ENCODE measurements at places on chromosomes 7 and 10.

DNA sequence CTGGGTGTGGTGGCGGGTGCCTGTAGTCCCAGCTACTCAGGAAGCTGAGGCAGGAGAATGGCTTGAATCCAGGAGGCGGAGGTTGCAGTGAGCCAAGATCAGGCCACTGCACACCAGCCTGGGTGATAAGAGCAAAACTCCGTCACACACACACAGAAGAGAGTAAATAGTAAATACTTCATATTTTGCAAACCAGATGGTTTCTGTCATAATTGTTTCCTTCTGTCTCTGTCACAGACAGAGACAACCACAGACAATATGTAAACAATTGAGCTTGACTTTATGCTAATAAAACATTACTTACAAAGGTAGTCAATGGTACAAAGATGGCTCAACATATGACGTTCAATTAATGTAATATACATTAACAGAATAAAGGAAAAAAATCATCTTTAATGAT, 83.7 kb downstream of the JMJD1C start:
- DNase-seq, result no peak

- no peak for DNase-seq
Observed at GRCh38 chr7:157944734-157945291, 608.0 kb downstream of the DNAJB6 start.

GRCh38 chr7:87344446-87344845, 1.0 kb upstream of the CROT start:
- DNase-seq, result no peak

DNA sequence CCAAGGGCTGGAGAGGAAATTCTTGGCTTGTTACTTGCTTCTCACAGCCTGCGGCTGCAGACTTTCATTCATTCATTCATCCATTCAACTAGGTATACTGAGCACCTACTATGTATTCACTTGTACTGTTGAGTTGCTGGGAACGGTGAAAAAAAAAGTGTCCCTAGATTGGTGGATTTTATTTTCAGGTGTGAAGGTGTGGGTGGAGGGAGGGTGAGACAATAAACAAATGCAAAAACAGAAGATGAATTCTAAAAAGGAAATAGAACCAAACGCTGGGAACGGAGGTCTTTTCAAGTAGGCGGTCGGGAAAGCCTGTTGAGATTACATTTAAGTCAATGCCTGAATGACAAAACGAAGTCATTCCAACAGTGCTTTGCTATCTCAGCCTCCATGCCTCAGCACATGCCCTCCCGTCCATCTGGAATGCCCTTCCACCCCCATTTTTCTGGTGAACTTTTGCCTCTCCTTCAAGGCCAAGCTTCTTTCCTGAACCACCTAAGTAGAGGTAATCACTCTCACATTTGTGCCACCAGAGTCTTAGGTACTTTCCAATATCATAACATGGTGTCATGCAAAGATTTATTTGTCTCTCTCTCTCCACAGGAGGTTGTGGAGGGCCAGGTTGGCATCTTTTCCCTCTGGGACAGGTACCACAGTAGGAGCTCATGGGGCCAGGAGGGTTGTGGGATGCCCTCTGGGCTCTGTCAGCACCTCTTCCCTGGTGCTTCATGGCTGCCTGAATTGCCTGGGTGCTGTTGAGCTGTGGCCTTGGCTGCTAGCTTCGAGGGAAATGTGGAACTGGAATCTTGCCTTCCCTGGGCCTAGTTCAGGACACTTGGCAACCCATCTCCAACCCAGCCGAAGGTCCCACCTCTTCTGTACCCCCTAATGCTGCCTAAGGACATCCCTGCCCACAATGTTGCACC, 5.5 kb downstream of the NKX2-3 start:
- no peak for DNase-seq

DNA sequence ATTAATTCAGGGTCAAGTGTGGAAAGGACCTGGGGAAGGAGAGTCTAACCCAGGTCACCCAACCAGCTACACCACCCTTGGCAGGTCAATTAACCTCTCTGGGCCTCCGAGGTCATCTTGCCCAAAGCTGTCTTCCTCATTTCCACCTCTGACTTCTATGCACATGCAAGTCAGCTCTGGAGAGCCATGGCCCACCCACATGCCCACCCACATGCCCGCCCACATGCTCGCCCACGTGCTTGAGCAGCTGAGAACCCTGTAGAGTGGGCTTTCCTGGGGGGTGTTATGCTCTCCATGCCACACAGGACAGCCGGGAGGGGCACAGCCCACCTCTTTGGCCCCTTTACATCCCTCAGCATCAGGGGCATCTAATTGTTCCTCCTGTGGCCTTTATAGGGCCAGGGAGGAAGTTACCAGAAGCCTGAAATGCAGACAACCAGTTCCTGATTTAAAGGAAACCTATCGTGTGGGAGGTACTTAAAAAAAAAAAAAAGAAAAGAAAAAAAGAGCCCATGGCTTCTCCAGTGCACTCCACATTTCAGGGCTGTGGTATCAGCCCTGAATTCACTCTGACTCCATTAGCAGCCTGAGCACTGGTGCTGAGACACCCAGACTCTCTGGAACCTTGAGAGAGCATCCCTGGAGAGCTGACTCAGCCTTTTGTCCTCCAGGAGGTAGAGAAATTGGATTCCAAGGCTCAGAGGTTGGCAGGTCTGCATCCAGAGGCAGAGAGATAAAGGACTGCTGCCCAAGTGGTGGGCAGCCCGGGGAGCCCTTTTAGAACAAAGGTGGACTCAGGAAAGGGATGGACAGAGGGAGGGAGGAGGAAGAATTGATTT, 176.2 kb upstream of the ZMIZ1 start:
- DNase-seq, result no peak

DNA sequence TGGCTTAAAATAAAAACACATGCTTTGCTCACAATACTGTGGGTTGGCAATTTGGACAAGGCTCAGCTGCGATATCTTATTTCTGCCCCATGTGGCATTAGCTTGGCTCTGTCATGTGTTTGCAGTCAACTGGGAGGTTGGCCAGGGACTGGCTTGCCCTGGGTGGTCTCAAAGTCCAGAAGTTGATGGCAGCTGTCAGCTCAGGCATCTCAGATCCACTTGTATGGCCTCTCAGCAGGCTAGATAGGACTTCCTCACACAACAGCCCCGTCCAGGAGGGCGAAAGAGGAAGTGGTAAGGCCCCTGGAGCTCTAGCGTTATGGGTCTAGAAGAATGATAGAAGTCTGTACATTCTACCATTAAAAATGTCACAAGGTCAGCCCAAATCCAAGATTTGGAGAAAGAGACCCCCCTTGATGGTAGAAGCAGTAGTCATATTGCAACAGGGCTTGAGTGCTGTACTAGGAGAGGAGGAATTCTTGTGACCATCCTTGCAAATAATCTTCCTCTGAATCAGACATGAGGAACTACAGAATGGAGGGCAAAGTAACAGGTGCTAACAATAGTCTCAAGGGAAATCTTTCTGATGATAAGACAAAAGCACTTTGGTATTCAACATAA, 166.2 kb downstream of the FAM107B start:
- no peak for DNase-seq

DNA sequence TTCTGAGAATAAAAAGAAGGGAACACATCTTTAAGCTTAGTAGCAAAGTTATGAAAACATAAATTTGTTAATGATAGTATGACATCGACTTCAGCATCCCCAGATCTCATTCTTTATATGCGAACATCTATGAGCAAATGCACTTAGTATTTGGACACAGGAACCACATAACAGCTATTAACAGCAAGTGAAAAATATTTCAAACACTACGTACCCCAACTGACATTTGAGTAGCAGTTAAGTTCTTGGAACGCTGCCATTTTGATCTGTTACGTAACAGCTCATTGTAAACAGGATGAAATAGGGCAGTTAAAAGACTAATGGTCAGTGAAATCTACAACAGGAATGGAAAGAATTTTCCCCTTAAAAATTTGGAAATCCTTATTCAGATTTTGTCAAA, 428.9 kb downstream of the TNS3 start:
- DNase-seq, result no peak

GRCh38 chr7:7921830-7922229, 46.8 kb upstream of the GLCCI1 start:
- DNase-seq, result no peak

DNA sequence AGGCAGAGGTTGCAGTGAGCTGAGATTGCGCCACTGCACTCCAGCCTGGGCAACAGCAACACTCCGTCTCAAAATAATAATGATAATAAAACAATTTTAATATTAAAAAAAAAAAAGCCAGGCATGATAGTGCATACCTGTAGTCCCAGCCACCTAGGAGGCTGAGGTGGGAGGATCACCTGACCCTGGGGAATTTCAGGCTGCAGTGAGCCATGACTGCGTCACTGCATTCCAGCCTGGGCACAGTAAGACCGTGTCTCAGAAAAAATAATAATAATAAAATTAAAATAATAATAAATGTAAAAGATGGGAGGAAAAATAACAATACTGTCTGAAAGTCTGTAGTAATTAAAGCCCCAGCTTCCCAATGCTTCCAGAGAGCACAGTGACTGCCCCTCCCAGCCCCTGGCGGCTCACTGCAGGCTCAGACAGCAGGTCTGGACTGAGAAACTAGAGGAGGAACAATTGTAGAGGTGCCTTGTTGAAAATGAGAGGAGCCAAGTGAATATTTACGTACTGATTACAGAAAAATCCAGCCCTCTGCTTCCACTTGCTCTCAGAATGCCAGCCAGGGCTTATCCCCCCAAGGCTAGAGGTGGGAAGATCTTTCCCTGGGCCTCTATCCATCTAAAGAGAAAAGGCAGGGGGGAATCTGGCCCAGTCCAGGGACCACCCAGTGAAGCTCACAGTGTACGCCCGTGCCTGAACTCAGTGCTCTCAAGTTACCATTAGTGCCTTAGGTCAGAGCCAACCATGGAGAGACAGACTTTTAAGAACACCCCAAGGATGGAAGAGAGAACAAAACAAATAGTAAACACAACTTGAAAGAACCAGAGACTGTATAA, 112.8 kb downstream of the PARD3 start:
- no peak for DNase-seq

DNA sequence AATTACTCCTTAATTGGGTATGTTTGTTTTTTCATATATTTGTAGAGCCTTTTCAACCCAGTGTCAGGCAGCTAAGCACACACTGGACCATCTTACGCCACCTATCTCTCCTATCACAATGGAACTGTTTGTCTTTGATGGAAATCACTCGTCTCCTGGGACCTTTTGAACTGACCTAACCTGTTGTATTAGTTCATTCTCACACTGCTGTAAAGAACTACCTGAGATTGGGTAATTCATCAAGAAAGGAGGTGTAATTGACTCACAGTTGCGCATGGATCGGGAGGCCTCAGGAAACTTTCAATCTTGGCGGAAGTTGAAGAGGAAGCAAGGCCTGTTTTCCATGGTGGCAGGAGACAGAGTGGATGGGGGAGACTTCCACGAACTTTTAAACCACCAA, 182.0 kb downstream of the TCERG1L start:
- DNase-seq, result no peak

DNA sequence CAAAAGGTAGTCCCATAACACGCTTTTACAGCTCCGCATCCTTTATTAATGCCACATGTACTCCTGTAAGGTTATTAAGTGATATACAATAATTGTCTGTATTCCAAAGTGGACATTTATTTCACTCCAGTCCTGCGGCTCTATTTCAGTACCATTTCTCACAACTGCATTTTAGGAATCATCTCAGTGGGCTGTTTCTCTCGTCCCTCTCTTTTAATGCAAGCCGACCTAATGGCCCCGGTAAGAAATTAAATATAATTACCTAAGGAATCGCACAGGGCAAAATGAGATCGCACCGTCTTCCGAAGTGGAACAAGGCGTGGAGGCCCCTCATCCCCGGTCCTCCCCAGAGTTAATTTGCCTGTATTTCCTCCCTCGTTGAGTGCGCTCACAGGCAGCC, 216.5 kb downstream of the RAB11FIP2 start:
- no peak for DNase-seq

DNA sequence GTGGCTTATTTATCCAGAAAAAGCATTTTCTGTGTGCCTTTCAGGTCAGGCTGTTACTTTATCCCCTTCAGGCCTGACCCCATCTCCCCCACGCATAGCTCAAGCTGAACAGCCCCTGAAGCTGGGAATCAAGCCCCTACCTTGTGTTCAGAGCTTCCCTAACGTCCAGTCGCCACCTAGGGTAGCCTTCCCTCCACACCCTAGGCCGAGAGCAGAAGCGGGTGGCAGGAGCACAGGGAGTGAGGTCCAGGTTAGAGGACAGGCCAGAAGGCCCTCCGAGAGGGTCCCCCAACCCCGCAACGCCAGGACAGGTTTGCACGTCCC, 479 bp upstream of the SEMA4G start:
- no peak for DNase-seq

GRCh38 chr10:70982443-70982842, 94.1 kb upstream of the PCBD1 start:
- no peak for DNase-seq

- DNase-seq, result no peak
Observed at GRCh38 chr10:122346326-122346950, 28.1 kb upstream of the PLEKHA1 start.

DNA sequence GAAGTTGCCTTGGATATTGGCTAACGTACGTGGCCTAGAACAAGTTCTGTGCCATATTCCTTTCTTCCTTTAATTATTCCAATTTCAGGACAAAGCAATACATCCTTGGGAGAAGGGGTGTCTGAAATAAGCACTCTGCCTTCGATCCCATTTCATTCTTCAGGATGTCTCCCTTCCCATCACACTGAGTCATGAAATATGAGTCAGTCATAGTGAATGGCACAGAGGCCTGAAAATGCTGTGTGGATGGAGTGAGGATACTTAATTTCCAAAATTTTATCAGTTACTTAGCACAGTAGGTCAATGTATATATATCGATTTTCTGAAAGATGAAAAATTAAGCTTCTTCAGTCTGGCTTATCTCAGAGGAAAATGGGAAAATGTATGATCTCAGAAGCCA, 19.5 kb downstream of the EVX1 start:
- no peak for DNase-seq

DNA sequence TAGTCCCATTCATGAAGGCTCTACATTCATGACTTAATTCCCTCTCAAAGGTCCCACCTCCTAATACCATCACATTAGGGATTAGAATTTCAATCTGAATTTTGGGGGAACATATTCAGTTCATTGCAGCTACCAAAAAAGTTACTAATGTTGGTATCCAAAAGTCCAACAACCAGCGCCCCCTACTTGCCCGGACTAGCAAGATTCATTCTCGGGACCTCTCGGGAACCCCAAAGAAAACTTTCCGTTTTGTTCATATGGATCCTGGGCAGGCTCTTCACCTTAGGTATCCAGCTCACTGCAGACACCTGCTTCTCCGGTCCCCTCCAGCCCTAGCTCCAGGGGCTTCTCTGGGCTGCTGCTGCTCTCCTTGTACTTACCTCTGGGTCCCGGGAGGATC, 8.9 kb upstream of the GRK5 start:
- DNase-seq, result no peak

GRCh38 chr7:44284881-44285541, 40.4 kb downstream of the CAMK2B start:
- no peak for DNase-seq

- DNase-seq, result no peak
Observed at GRCh38 chr7:142806022-142806356, 35.2 kb downstream of the PRSS2 start.

DNA sequence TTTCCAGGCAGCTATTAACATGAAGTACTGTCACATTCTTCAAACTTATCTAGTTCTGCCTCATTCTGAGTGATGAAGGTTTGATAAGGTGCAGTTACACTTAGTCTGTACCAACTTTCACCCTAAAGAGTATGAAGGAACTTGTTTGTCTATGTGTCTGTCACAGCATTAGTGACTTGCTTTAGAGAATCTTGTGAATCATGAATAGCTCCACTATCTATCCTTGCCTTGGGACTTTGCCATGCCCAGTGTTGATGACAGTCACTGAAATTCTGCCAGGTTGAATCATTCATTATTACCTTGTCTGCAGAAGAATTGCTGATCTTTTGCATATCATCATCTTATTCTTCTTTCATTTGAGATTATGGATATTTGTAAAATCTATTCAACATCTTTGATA, 50.9 kb upstream of the A1CF start:
- no peak for DNase-seq
